Stimulated activated CD8-positive, alpha-beta memory T cell treated with anti-CD3 and anti-CD28 coated beads, Interleukin-15, amount 100 ng/mL, for 48 hours (primary cell): ENCODE measurements at places on chromosomes 7 and 10.

- DNase-seq = no peak
Measured at GRCh38 chr7:504221-505111, 15.2 kb downstream of the PDGFA start.

DNA sequence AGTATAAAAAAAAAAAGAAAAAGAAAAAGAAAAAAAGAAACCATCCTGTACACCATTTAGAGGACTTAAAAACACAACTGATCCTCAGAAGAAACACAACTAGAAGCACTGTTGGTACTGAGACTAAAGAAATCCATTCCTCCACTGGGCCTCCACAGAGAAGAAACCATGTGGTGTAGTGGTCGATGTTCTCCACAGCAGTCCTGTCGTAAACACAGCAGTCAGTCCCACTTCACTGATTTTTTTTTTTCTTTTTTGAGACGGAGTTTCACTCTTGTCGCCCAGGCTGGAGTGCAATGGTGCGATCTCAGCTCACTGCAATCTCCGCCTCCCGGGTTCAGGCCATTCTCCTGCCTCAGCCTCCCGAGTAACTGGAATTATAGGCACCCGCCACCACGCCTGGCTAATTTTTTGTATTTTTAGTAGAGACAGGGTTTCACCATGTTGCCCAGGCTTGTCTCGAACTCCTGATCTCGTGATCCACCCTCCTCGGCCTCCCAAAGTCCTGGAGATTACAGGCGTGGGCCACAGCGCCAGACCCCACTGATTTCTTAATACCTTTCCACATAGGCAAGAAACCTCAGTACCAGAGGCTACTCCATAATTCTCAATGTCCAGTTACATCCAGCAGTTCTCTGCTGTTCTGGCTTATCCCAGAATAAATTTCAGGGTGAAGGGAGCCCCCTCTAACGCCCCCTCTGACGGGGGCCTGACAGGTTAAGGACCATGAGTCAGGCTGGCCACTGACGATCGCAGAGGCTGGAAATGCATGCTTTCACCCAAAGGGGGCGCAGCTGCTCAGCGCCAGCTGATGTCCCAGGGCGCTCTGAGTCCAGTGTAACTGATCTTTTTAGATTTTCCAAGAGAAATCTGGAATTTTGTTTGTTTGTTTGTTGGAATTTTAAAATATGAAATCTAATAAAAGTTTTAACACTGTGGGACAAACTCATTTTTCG lies 24.8 kb upstream of the FFAR4 start:
- no peak for DNase-seq

DNA sequence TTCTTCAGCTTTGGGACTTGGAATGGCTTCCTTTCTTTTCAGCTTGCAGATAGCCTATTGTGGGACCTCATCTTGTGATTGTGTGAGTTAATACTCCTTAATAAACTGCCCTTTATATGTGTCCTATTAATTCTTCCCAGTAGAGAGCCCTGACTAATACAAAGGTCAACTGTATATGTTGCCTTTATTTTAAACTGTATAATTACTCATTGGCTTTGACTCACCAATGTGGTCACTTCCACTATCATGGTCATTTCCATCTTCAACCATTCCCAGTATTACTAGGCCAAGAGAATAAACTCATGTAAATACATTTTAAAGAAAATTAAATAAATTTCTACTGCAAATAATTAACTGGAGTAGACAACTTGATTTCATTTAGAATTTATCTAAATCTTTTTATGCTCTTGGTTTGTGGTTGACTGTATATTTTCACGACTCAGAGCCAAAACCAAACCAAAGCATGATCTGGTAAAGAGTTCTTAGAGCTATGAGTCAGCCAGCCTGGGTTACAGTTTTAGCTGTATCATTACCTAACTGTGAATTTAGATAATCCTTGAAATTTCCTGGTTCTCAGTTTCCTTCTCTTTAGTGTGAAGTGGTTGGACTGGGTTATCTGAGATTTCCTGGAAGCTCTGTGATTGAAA lies 188.4 kb downstream of the PPP1R3A start:
- no peak for DNase-seq

DNA sequence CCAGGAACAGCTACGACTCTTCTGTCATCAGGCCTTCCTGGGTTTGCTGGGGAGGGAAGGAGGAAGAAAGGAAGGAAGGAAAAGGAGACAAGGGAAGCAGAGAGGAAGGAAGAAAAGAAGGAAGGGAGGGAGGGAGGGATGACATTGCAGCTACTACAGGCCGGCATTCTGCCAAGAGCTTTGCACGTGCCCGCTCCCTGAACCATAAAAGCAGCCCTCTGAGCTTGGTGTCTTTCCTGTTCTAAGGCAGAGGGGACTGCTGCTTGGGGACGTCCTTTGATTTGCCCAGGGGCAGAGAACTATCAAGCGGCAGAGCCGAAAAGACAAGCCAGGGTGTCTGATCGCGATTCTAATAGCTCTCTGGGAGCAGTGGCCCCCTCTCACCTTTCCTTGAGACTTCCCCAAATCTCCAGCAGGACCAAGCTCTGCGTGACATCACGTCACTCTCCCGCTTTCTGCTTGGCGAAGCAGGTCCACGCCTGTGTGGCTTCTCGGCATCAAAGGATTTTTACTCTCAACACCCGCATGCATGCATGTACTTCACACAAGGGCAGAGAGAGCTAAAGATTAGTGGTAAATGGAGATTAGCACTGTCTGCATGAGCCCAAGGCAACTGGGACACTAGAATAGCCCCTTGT lies 167.8 kb upstream of the AUTS2 start:
- no peak for DNase-seq

- no peak for DNase-seq
Measured at GRCh38 chr10:97157578-97158095, 28.1 kb downstream of the SLIT1 start.

- no peak for DNase-seq
Measured at GRCh38 chr7:118110178-118110925, 73.6 kb upstream of the LSM8 start.

DNA sequence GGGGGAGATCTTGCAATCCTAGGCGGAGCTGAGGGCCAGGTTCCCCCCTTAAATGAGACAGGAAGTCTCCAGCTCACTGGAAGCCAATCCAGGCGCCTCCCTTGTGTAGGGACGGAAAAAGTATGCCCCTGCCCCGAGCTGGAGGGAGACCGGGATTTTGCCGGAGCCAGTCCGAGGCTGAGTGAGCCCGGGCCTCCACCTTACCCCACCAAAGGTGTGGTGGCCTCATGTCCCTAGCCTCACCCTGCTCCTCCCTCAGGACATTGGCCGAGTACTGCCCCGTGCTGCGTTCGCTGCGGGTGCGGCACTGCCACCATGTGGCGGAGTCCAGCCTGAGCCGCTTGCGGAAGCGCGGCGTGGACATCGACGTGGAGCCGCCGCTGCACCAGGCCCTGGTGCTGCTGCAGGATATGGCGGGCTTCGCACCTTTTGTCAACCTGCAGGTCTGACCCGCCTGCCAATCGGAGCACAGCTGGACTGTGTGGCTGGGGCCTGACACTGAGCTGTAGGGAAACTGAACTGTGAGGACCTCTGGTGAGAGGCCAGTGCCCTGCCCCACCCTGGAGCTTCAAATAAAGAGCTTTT lies 2.0 kb downstream of the FBXL15 start:
- no peak for DNase-seq

DNA sequence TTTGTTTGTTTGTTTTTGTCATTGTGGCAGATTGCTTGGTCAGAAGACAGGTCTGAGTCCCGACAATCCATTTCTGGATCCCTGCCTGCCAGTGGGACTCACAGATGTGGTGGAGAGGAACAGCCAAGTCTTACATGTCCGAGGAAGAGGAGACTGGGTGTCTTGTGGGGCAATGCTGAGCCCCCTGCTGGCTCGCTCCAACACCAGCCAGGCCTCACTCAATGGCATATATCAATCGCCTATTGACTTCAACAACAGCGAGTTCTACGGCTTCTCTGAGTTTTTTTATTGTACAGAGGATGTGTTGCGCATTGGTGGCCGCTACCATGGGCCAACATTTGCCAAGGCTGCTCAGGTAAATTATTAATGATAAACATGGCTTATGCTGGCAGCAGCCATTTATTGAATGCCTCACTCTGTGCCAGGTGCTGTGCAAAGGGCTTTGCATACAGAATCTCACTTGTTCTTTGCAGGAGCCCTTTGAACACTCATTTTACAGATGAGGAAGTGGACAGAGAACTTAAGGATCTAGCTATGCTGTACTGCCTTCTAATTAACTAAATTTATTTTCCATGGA lies 33.3 kb downstream of the COX15 start:
- no peak for DNase-seq

DNA sequence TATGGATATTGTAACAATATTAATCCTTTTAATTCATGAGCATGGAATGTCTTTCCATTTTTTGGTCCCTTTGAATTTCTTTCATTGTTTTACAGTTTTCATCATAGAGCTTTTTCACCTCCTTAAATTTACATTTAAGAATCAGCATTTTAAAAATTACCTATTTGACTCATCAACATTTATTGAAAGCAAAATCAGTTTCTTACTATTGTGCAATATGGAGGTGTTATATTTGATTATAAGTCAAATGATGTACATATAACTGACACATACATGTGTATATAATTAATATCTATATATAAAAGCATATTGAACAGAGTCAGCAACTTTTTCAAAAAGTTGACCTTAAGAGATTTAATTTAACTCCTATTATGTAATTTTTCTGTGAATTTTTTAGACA lies 52.2 kb downstream of the SHOC2 start:
- DNase-seq = no peak

DNA sequence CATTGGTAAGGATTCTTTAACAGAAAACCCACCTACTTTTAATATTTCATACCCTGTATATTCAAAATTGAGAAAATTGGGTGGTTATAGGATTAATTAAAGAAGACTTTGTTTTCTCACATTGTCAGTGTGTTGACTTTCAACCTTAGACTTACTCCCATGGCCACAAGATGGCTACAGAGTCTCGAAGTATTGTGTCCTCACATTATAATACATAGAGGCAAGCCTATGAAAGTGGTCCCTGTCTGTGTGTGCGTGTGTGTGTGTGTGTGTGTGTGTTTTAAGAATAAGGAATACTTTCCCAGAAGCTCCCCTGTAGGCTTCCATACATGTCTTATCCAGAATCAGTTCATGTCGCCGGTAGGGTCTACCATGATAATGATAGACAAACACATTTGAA lies 180.0 kb downstream of the PHF14 start:
- DNase-seq = no peak

- no peak for DNase-seq
Measured at GRCh38 chr10:63375859-63376258, 89.9 kb downstream of the JMJD1C start.

GRCh38 chr7:97421307-97421930 lies 303.9 kb downstream of the SDHAF3 start:
- DNase-seq = no peak

- DNase-seq = no peak
Measured at GRCh38 chr10:102677331-102678067, 33.2 kb downstream of the TRIM8 start.

DNA sequence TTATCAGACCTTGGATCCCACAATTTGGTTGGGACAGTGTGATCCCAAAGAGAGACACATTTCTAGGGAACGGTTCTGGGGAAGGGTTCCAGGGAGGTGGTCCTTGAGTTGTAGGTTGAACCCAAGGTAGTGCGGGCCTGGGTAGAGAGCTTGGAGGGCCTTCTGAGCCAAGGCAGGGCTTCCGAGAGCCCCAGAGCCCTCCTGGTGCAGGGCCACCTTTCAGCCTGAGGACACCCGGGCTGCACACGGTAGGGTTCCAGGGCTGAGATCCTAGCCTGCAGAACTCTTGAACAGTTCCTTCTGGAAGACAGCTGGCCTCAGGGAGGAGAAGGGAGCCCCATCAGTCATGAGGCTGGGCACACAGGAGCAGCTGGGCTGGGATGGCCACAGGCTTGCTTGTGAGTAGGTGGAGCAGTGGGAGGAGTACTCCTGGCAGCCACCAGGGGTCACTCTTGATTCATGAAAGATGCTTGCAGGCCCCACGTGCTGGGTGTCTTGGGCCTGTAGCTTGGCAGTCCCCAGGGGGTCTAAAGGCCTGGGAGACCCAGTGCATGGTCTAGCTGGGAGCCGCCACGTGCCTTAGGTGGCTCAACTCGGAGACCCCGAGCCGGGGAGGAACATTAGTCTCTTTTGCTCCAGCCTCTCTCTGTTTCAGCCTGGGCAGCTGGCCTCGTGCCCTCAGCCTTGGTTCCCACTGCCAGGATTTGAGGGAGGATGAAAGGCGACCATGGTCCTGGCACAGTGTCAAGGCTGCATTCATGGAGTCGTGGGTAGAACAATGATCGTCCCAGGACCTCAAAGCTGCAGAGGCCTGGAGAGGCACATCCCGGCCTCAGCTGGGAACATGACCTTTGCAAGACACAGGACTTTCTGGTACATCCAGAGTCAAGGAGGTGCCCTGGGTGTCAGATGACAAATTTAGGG lies 381.6 kb downstream of the TYW1 start:
- DNase-seq = peak; percentile 30

DNA sequence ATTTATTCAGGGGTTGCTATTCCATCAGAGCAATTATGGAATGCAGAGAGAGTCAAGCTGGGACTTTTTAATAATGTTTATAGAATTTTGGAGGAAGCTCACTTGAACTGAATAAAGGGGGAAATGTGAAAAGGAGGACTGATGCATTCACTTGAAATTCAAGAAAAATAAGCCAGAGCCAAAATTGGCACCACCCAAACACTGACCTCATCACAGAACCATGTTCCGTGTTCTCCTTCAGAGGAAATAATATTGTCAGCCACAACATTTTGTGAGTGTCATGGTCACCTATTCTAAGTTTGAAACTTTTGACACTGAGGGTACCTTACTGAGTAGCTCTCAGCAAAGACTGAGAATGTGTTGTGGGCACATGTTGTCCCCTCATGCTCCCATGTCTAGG lies 207.0 kb downstream of the ANK3 start:
- no peak for DNase-seq

DNA sequence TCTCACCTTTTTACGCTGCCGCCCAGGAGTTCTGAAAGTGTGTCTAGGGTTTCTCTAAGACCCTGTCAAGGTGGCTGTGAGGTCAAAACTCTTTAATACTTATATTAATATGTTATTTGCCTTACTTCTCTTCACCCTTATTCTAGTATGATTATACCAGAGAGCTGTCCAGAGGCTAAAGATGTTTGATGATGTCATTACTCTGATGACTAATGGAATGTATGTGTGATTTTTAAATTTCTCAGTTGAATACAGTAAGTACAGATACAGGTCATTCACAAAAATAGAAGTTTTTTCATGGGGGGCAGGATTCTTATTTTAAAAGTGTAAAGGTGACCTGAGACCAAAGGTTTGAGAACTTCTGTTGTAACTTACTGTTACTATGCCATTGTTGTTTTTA lies 150.6 kb upstream of the FOXP2 start:
- DNase-seq = no peak

GRCh38 chr7:75565132-75565837 lies 73.2 kb downstream of the SPDYE5 start:
- DNase-seq = no peak

GRCh38 chr7:112779667-112780066 lies 10.5 kb downstream of the TMEM168 start:
- DNase-seq = no peak

GRCh38 chr7:144777005-144777839 lies 58.6 kb downstream of the TPK1 start:
- no peak for DNase-seq

GRCh38 chr7:28988810-28989209 lies 30.7 kb upstream of the TRIL start:
- no peak for DNase-seq

GRCh38 chr7:55179931-55180682 lies 161.3 kb downstream of the EGFR start:
- DNase-seq = no peak
